ENCODE measurements at places on chromosomes 7 and 10. TPM values are rescaled to one million over a fixed set of nuclear protein-coding genes. Genes with fewer than 3 reads are reported as not detected.

STK31 gene
- total RNA-seq = 0.59 TPM

DPYSL4 gene
- 18.9 TPM for total RNA-seq

ELN gene
- total RNA-seq = not detected

ZNF736 gene
- not detected for total RNA-seq

ACTL6B gene
- not detected for total RNA-seq

LBX1 gene
- total RNA-seq = not detected

Data from A549 treated with Mapracorat at 1 μM for 4 hours (cell line).